Posterior cingulate gyrus (tissue), 11 donors: ENCODE measurements at places on chromosomes 11 and 22.
A peak's percentile ranks its signal among the peaks of the same experiment; 100 is the strongest.

GRCh38 chr11:121936370-121936769, 179.6 kb downstream of the BLID start:
- no peak for DNase-seq

- no peak for DNase-seq
Observed at GRCh38 chr22:42752912-42753311, 32.2 kb upstream of the A4GALT start.

DNA sequence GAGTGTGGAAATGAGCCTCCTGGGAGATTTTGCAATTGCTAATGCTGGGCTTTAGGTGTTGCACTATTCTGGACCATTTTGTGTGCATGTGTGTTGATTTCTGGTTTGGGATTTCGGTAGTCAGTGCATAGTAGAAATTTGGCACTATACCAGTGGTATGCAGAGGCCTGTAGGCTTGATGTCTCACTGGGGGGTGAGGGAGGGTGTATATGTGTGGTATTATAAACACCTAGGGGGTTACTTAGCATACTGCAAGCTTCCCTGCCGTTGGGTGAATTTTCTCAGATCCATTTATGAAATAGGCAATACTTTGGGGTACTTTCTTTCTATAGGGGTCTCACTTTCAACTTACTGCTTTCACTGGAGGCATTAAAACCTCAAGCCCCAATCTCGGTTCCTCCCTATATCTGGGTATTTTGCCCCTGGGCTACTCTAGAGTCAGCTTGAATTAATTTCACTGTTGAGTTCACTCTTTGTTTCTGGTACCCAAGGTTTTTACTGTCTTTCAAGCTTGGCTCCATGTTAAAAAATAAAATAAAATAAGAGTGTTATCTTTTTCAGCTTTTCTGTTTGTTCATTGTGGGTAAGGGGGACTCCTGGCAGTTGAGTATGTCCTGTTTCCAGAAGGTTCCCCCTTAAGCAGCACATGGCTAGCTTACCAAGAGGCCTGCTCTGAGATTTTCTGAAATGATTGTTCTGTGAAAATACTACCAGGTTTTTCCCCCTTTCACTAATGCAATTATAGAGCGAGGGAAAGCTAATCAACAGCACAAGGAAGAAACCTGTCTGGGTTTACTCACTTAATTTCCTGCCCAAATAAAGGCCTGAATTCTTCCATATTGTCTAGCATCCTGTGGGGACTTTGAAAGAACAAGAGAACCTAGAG, 45.8 kb downstream of the PPFIBP2 start:
- no peak for DNase-seq

DNA sequence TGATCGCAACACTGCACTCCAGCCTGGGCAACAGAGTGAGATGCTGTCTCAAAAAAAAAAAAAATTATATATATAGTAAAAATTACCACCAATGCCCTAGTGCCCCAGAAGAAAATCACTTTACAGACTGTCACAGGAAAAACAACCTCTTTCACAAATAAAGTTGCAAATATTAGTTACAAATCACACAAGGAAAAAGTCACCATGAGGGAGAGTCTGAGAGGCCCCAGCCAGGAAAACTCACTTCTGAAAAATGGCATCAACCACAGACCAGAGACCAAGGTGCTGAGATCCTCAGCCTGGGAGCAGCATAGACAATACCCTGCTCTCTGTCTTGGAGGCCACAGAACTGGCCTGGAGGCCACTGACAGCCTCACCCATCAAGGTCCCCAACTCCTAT, 20.4 kb downstream of the GGT5 start:
- DNase-seq = no peak

DNA sequence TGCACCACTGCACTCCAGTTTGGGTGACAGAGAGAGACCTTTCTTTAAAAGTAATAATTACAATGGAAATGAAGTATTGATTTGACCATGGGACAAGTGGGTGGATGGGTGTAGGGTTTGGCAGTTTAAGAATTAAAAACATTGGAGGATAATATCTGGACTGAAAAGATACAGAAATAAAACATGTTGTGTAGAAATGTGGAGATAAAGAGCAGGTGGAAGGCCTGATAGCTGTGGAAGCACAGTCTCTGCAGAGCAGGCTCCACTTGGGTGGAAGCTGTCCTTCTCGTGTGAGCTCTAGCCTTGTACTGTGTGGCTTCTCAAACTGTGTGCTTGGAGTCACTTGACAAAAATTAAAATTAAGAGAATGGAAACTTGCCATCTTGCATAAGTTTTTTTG, 25.6 kb downstream of the APLP2 start:
- no peak for DNase-seq

DNA sequence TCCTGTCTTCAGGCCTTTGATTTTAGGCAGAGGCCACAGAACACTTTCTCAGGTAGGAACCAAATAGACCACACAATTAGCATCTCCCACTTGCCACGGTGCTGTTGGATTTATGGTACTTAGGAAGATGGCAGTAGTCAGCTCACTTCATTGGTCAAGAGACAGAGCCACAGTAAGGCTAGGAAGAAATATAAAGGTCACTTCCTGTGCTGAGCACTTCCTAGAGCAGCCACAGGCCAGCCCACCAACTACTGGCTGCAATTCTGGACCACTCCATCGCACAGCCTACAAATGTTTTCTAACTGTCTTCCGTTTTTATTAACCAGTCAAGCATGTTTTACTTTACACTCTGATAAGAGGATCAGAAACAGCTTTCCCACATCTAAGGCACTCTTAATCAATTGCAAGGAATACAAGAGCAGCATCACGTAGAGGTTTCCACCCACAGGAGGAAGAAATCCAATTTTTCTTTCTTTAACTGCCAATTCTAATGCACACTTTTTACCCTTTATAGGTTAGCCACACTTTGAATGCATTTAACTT, 54.7 kb downstream of the ABTB2 start:
- DNase-seq = no peak

DNA sequence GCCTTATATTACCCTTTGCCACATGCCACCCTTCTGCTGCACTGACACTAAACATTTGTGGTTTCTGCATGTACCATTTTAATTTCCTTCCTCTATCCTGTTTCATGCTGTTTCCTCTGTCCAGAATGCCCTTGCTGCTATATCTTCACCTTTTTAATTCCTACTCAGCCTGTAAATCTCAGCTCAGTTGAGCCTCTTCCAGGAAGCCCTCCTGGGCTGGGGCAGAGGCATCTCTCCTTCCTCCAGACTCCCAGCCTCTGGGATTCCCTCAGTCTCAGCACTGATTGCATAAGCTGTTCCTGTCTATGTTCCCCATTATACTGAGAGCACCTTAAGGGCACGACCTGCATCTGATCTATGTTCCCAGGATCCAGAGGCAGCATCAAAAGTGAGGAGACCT, 98.7 kb downstream of the RNF169 start:
- no peak for DNase-seq

- no peak for DNase-seq
Observed at GRCh38 chr22:43234264-43234988, 47.5 kb upstream of the TTLL12 start.

GRCh38 chr11:106262852-106263251, 185.4 kb downstream of the AASDHPPT start:
- DNase-seq = no peak

DNA sequence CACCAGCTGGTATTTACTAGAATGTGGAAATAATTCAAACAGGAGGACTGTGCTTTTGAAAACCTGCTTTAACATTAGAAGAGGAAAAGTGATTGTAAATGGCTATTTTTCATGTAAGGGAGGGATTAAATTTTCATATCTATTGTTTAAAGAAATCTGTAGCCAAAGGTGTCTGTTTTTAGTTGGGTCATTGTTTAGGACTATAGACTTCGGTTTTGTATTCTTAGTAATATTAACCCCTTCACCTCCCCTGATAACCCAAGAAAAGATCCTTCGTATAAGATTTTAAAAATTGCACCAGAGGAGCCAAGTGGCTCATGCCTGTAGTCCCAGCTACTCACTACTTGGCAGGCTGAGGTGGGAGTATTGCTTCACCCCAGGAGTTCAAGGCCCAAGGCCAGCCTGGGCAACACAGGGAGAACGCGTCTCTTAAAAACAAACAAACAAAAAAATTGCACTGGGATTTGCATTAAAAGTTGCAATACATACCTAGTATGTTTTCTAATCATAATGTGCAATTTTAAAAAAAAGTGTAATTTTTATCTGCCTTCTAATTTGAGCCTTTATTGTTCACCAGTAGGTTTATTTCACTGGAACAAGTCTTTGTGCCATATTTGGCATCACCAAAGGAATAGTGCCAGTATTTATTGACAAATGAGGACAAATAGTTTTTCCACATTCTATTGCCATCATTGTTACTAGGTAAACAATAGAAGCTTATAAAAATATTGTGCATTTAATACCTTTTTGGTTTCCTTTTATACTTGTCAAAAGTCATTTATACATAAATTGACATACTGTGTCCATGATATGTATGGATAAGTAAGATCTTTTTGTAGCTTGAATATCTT, 34.3 kb downstream of the MTMR3 start:
- DNase-seq = no peak

DNA sequence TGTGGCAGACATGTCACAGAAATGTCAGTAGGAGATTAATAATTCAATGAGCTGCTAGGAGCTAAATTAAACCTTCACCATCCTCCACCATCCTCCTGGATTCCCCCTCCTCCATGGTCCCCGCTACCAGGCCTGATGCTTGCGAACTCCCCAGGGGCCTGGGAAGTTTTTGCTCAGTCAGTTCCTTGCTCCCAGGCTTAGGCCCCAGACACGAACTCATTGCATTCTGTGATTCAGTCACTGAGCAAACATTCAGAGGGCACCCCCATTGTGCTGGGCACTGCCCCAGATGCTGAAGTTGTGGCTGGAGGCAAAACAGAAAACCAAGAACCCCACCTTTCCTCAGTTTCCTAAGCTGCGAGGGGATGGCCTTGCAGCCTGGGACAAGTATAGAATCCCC, 14.3 kb downstream of the NPTXR start:
- no peak for DNase-seq

DNA sequence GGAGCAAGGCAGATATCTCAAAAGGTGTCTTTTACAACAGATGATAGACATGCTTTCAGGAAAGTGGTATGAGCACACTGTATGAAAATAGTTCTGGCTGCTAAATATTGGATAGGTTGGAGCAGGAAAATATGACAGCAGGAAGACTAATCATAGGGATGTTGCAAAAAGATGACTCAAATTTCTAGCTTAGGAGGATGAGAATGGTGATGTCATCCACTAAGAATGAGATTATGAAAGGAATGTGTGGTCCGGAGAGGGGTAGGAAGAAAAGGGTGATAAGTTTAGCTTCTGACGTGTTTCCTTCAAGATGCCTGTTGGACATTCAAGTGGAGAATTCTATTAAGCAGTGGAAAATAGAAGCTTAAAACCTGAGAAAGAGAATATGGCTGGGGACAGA, 46.4 kb downstream of the RCN1 start:
- no peak for DNase-seq

- DNase-seq = no peak
Observed at GRCh38 chr11:118258410-118258809, 5.7 kb downstream of the MPZL2 start.

DNA sequence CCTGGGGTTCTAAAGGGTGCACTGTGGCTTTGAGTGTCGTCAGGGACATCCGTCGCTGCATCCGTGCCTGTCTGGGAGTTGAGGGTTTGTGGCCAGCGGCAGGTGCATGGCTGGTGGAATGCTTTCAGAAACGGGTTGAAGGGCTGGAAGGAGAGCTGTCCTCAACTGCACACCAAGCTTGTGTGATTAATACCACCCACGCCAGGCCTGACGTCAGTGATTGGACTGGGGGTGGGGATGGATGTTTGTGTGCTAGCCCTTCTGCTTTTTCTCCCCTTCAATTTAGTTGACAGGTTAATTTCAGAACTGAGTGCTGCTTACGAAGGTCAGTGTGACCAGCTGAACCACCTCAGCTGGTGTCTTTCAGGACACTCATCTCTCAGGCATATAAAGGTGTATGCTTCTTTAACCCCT, 3.2 kb upstream of the GAB2 start:
- peak; percentile 62 for DNase-seq

- DNase-seq = no peak
Observed at GRCh38 chr11:121659811-121660210, 207.0 kb upstream of the SORL1-AS1 start.

DNA sequence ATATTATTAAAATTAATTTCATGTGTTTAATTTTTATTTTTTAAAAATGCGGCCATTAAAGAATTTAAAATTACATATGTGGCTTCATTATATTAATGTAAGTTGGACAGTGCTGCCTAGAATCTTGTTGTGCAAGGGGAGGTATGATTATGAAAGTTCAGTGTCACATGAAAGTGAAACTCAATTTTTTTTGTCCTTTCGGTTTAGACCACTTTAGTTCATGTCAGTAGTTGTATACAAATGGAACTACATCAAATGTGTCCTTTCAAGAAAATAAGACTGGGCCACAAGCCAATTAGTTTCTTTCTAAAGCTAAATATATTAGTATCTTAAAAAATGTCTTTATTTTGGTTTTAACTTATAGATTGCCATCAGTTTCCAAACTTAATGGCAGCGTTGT, 35.7 kb downstream of the TBCEL start:
- no peak for DNase-seq

DNA sequence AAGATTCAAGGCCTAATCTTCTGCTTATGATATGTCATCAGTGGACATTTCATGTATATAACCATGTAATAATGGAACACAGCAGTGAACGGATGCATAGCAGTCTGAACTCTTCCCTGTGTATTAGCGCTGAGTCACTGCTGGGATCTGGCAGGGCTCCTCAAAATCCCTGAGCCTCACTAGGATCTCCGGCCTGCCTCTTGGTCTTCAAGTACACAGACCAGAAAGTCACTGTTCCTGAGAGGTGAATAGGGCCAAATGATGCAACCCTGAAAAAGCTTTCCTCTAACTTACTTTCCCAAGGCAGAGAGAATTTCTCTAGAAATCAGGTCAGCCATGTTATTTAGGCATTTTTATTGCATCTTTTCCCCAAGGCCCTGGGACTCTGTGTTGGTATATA, 35.0 kb downstream of the POU2AF1 start:
- no peak for DNase-seq

DNA sequence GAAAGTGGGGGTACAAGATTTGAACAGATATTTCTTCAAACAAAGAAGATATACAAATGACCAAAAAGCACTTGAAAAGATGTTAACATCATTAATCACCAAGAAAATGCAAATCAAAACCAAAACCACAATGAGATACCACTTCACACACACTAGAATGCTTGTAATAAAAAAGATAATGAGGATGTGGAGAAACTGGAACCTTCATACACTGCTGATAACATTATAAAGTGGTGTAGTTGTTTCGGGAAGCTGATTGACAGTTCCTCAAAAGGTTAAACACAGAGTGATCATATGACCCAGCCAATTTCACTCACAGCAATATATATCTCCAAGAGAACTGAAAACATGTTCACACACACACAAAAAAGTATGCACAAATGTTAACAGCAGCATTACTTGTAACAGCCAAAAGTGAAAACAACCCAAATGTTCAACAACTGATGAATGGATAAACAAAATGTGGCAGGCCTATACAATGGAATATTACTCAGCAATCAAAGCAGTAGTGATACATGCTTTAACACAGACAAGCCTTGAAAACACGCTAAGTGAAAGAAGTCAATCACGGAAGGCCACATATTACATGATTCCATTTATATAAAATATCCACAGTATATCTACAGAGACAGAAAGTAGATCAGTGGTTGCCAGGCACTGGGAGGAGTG, 15.1 kb downstream of the PITPNB start:
- no peak for DNase-seq

GRCh38 chr22:49023161-49023878, 804.4 kb downstream of the BRD1 start:
- DNase-seq = peak; percentile 71
